ENCODE measurements at places on chromosomes 3 and 15. TPM values are rescaled to one million over a fixed set of nuclear protein-coding genes. Genes with fewer than 3 reads are reported as not detected.

ROBO2 gene
- total RNA-seq = not detected

NR1I2 gene
- total RNA-seq = 0.67 TPM

LRRC49 gene
- 0.82 TPM for total RNA-seq

PLA2G4E gene
- total RNA-seq = not detected

TIMP4 gene
- not detected for total RNA-seq

QRICH1 gene
- total RNA-seq = 118 TPM

RLBP1 gene
- not detected for total RNA-seq

RNF123 gene
- total RNA-seq = 30.5 TPM

WDR73 gene
- total RNA-seq = 25.2 TPM

POLQ gene
- 19.4 TPM for total RNA-seq

C3orf62 gene
- 6.9 TPM for total RNA-seq

REC114 gene
- total RNA-seq = not detected

ITIH1 gene
- total RNA-seq = not detected

ZNF774 gene
- total RNA-seq = 1.1 TPM

CLRN1 gene
- total RNA-seq = not detected

NR2E3 gene
- total RNA-seq = not detected

TFG gene
- 51.7 TPM for total RNA-seq

C3orf22 gene
- not detected for total RNA-seq

PRR23E gene
- total RNA-seq = not detected

CDCP1 gene
- 2.1 TPM for total RNA-seq

ST6GAL1 gene
- total RNA-seq = 101 TPM

CDHR4 gene
- total RNA-seq = not detected

CLDN1 gene
- total RNA-seq = 0.13 TPM

MORC1 gene
- not detected for total RNA-seq

CPEB1 gene
- 0.55 TPM for total RNA-seq

MESP2 gene
- not detected for total RNA-seq

PAQR9 gene
- total RNA-seq = not detected

HYKK gene
- 1.5 TPM for total RNA-seq

CPLX3 gene
- total RNA-seq = not detected

TRIM42 gene
- total RNA-seq = not detected

GRAMD1C gene
- 0.21 TPM for total RNA-seq

STARD5 gene
- total RNA-seq = 4.6 TPM

FAM81A gene
- total RNA-seq = 1.9 TPM

ANKUB1 gene
- total RNA-seq = not detected

RASL12 gene
- not detected for total RNA-seq

OXNAD1 gene
- 31.6 TPM for total RNA-seq

MGLL gene
- total RNA-seq = 4.9 TPM

VGLL3 gene
- total RNA-seq = not detected

INAFM2 gene
- 15.4 TPM for total RNA-seq

SPTSSB gene
- total RNA-seq = not detected

OR5K4 gene
- total RNA-seq = not detected

TGM4 gene
- total RNA-seq = not detected

TERC gene
- 12.9 TPM for total RNA-seq

LSM3 gene
- 25.4 TPM for total RNA-seq

ZNF445 gene
- 14.1 TPM for total RNA-seq

AGBL1 gene
- not detected for total RNA-seq

STAB1 gene
- total RNA-seq = not detected
